ENCODE measurements at places on chromosomes 3 and 15. TPM values are rescaled to one million over a fixed set of nuclear protein-coding genes. Genes with fewer than 3 reads are reported as not detected.

PPM1M gene
- total RNA-seq: 56.6 TPM

DNA sequence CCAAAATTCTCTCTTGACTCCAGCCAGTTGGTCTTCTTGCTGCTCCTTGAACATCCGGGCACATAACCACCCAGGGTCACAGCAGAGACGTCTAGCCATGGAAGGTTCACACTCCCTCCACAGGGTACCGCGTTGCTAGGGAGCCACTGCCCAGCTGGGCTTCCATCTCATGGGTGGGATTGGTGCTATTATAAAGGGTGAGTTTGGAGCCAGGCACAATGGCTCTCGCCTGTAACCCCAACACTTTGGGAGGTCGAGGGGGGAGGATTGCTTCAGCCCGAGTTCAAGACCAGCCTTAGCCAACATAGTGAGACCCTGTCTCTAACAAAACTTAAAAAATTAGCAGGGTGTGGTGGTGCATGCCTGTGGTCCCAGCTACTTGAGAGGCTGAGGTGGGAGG is 17.5 kb upstream of the SKOR1 start:
- H3K4me1 ChIP-seq: no peaks in the 10 kb centered on the region
- no peaks in the 10 kb centered on the region for H3K36me3 ChIP-seq
- no peak overlapping the region for H3K4me3 ChIP-seq
- no peaks in the 10 kb centered on the region for H3K27me3 ChIP-seq
- no peak overlapping the region for H3K27ac ChIP-seq

GRCh38 chr3:100465892-100466777 is 26.3 kb upstream of the TMEM45A start:
- no peaks in the 10 kb centered on the region for H3K27me3 ChIP-seq
- no peaks in the 10 kb centered on the region for H3K4me1 ChIP-seq
- H3K36me3 ChIP-seq: no peaks in the 10 kb centered on the region
- H3K4me3 ChIP-seq: no peak overlapping the region
- no peak overlapping the region for H3K27ac ChIP-seq

ZNF80 gene
- 2.3 TPM for total RNA-seq

KCNMB2 gene
- not detected for total RNA-seq

GRCh38 chr15:84967380-84967779 is 14.3 kb upstream of the PDE8A start:
- no peak for DNase-seq
- H3K4me1 ChIP-seq: no peaks in the 10 kb centered on the region
- H3K36me3 ChIP-seq: no peaks in the 10 kb centered on the region
- H3K27me3 ChIP-seq: no peaks in the 10 kb centered on the region
- no peak overlapping the region for H3K27ac ChIP-seq

TLR9 gene
- 0.16 TPM for total RNA-seq

DNA sequence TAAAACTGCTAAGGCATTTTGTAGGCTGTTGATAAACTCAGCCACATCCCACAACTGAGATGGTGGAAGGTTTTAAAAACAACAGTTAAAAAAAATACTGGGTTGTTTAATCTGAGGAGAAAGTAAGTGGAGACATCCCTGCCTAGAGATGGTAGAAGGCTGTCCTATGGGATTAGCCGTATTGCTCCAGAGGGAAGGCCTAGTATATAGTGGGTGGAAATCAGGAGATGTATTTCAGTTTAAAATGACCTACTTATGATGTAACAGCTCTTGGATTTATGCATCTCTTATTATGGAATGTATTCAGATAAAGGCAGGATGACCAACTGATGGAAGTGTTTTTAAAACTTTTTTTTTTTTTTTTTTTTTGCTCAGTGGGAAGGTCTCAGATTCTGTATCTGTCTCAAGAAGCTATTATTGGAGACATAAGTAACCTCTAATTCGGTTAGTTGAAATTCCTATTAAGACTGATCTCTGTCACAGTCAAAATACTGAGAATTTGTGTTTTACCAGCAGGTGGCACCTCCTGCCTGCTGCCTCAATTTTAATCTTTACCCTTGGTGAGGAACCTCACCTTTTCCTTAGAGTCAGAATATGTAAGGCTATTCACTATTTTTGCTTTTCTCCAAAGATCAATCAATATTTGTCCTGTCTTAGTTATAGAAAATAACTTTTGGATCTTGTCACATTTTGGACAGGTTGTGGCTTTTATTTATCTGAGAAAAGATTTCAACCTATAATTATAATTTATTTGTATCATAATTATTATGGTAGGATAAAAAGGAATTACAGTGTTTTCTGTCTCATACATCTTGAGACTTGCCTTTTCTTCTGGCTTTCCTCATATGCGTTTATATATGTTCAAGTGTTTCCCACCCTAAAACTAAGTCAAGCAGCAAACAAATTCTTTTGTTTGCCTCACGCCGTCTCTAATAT is 63.0 kb downstream of the VPS8 start:
- no peak overlapping the region for H3K4me3 ChIP-seq
- H3K36me3 ChIP-seq: peaks cover 7% of the 10 kb centered on the region
- H3K4me1 ChIP-seq: no peaks in the 10 kb centered on the region

GOLGA6B gene
- not detected for total RNA-seq

DNA sequence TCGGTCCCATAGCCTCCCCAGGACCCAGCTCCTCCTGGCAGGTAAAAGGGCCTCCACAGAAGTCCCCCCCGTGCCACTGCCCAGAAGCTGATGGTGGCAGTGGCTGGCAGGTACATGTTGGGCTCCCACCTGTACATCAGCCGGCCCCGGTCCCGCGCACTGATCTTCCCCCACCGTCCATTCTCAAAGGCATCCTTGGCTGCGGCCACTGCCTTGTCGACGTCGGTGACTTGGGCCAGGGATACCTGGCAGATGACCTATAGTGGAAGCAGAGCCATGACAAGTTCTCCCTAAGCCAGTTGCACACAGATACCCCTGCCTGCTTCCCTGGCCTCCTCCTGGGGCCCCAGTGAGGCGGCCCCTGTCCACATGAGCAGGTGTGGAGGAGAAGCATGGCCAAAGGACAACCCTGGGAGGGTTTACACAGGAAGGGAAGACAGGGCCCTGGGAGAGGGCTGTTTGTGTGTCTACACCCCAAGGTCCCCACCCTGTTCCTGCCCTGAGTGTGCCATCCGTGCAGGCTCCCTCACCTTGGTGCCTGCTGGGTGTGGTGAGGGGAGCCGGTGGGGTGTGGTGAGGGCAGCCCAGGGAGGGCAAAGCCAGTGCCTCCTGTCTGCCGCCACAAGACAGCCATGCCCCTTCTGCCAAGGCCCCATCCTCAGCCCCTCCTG is 44.8 kb downstream of the ALDH1L1 start:
- H3K4me3 ChIP-seq: no peak overlapping the region
- DNase-seq: no peak
- no peak overlapping the region for H3K27ac ChIP-seq
- H3K27me3 ChIP-seq: peaks cover 15% of the 10 kb centered on the region

GOLGA6L4 gene
- 0.62 TPM for total RNA-seq

GRCh38 chr15:53917109-53917508 is 61.1 kb upstream of the UNC13C start:
- no peak overlapping the region for H3K4me3 ChIP-seq
- H3K36me3 ChIP-seq: no peaks in the 10 kb centered on the region
- no peak for DNase-seq
- H3K27me3 ChIP-seq: no peaks in the 10 kb centered on the region

- no peaks in the 10 kb centered on the region for H3K4me1 ChIP-seq
- no peak overlapping the region for H3K27ac ChIP-seq
- H3K4me3 ChIP-seq: no peak overlapping the region
Measured at GRCh38 chr15:98286831-98287230, 326.3 kb downstream of the ARRDC4 start.

DNA sequence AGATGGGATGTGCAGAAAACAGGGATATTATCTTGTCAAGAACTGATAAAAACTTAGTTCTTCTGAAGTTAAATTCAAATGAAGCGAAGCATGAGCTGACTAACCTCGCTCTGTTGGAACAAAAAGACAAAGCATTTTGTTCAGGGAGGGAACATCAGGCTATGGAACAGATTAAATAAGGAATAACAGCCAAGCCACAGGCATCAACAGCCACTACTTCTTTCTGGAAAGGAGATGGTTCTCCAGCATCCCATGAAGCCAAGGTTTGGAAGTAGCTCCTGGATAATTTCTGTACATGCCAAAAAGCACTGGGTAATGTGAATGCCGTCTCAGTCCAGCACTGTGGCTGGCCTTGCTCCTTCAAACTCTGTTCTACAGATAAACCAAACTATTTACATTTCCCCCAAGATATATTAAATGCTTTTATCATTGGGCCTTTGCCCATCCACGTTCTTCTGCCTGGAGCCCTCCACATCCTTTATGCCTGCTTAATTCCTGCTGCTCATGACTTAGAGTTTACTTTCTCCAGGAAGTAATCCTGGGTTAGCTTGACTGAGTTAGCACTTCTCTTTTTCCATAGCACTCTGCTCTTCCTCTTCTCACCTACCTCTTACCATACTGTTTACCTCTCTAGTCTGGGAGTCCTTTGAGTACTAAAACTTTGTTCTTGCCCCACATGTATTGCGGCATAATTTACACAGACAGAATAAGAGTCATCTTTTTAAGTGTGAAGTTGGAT is 232.0 kb downstream of the CLSTN2 start:
- no peak overlapping the region for H3K4me3 ChIP-seq
- H3K27me3 ChIP-seq: no peaks in the 10 kb centered on the region
- H3K27ac ChIP-seq: no peak overlapping the region
- H3K4me1 ChIP-seq: no peaks in the 10 kb centered on the region
- no peak for DNase-seq
